Head of caudate nucleus (tissue), 42 donors: ENCODE measurements at places on chromosomes 16 and 17.

DNA sequence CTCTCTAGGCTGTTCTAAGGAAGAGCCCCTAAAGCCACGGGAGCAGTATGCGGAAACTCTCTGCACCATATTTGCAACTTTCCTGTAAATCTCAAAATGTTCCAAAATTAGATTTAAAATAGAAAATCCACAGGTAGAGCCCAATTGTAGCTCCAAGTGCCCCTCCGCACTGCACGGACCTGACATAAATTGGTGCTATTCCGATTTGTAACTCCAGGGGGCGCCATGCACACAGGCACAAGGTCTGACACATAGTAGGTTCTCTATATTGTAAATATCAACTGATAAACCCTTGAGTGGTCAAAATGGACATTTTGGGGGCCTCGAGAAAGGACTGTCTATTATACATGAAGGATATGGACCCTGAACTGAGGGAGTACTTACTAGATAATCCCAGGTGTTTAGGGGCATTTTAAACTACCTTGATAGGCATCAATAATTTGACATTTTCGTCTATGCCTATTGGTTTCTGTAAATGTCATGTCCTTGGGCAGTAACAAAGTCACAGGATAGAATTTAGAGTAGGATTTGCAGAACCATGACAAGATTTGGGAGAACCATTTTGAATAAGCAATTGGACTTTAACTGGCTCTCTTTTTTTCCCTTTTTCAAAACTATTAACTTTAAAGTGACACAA, 36.6 kb upstream of the TMEM132E start:
- peak; percentile 53 for DNase-seq

GRCh38 chr17:16243385-16243784, 26.4 kb downstream of the PIGL start:
- DNase-seq = no peak

DNA sequence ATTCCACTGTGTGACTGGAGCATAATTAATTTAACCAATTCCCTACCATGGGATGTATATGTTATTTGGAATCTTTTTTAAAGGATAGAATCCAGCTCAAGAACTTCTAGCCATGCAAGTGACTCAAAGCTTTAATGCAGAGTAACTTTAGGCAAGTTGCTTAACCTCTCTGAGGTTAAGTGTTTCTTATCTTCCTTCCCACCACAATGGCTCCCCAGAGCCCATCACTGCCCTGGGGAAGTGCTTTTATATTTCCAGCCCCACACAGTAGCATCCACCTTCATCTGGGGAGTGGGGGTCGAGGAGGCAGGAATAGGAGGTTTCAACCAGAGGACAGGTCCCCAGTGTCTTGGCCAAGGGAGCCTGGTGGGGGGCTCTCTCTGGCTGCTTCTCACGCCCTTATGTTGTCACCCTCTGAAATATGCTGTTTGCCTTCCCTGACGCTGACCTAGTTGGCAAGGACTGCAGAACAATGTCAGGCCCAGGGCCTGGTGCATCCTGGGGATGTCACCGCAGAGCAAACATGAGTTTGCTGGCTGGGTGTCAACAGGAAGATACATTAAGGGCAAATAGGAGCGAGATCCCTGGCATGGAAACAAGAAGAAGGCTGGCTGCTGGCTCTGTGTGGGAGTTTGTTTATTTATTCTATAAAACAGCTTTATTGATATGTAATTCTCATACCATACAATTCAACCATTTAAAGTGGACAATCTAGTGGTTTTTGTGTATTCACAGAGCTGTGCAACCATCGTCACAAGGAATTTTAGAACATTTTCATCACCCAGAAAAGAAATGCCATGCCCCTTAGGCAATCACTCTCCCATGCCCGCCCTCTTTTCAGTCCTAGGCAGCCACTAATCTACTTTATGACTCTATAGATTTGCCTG, 46.6 kb upstream of the WSB1 start:
- DNase-seq = no peak

DNA sequence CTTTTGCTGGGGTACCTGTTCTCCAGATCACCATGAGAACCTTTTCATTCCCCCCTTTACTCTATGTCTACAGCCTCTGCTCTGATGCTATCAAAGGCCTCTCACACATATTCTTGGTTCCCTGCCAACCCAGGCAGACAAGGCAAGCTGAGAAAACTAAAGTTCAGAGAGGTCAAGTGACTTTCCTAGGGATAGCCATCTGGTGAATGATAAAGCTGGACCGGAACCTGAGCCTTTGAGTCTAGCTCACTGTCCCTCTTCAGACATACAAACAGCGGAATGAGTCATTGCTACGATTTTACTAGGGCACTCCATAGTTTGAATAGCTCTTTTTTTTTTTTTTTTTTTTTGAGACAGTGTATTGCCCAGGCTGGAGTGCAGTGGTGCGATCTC, 73.3 kb downstream of the XYLT1 start:
- DNase-seq = peak; percentile 27

- no peak for DNase-seq
Measured at GRCh38 chr17:35287286-35287811, 44.5 kb downstream of the SLFN5 start.

DNA sequence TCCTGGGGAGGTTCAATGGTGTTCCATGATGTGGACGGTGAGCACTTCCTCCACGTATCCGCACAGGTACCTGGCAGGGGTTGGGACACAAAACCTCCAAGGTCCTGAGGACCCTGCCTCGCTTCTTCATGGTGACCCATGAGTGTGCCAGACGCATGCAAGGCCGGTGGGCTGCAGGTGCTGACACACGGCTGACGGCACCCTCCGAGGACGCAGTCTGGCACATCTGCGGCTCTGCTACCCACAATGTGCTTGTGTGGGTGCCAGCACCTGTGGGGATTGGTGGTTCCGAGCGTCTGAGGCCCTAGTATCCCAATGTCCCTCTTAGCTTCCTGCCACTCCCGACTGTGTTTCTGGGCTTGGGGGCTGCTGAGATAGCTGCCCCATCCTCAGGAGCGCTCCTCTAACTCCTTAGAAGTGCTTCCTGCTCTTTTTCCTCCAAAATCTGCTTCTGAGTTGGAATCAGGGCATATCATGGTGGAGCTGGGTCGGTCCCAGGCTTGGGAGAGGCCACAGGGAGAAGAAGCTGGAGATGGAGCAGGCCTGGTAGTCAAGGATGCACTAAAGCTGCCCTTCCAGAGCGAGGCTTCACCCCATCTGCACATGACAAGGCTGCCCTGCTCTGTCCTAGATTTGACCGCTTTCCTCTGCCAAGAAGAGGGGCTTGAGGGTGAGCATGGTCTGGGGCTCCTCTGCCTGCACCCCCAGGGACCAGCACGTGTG, 1.6 kb downstream of the CYGB start:
- no peak for DNase-seq

DNA sequence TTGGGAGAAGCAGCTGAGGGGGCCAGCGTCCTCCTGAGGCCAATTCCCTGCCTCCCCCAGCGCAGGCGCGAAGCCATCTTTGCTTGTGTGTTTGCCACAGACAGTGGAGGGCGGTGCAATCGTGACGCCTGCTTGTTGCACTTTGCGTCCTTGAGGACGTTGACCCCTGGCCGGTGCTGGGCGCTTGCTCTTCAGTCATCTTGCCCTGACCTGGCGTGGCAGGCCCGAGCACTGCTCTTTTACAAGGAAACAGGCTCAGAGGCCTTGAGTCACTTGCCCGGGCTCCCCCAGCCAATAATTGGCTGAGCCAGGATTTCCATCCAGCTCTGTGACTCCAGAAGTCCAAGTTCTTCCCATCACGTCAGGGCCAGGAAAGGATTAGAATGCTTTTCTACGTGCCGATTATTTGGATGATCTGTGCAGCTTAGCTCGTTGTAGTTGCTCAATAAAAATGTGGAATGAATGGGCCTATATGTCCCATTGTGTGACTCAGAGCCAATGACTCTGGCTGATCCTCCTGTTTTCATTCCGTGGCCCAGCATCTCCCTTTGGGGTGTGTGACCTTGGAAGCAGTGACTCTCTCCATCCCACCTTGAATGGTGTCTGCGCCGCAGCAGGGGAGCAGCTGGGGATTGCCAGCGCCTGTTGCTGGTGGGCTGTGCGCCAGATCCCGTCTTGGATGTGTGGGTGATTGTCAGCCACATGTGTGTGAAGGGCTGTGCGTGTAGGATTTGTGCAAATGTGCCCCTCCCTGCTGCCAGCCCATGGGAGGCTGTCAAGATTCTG, 214.1 kb downstream of the SEC14L1 start:
- no peak for DNase-seq

DNA sequence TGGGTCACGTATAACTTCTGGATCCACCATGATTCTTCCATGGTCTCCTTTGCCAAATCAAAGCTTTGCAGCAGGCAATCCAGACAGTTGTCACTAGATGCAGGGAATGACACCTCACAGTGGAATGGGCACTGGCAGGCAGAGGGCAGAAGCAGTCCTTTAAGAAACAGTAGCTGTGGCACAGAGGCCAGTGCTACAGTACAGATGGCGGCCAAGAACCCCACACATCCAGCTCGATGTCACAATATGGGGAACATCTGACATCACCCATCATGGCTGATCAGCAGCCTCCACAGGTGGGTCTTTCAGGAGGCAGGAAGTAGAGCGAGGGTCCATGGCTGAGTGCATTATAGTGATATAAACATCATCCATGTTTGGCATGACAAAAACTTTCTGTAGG, 18.8 kb upstream of the ERN1 start:
- no peak for DNase-seq

- no peak for DNase-seq
Measured at GRCh38 chr16:29765167-29766032, 12.7 kb upstream of the ZG16 start.

- no peak for DNase-seq
Measured at GRCh38 chr17:14780097-14780651, 479.3 kb downstream of the HS3ST3B1 start.

DNA sequence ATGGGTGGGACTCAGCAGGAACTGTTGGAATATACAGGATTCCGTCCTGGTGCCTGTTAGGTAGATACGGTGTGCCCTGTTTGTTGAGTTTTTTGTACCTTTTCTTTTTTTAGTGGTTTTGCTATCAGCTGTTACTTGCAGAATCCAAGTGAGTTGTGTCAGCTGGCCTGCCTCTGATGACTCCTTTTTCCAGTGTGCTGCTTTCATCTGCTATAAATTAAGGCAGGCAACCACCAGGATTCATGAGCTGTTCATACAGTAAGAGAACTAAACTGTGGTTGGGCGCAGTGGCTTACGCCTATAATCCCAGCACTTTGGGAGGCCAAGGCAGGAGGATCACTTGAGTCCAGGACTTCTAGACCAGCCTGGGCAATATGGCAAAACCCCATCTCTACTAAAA, 79.9 kb downstream of the WNT3 start:
- no peak for DNase-seq

DNA sequence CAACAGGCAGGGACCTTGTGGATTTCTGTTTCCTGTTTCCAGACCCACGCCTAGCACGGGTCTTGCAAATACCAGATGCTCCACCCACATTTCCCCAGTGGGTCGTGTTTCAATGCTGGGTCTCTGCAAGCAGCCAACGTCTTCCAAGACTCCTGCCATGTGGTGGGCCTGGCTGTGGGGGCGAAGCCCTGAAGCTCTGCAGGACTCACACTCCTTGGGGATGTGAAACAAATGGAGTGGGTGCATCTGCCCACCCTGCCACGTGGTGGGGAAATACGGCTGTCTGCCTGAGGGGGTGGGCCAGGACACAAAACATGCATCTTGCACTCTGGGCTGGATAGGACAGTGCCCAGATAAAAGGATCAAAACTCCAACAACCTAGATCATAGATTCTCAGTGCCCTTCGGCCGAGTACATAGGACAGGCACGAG, 32.6 kb downstream of the FA2H start:
- no peak for DNase-seq
